ENCODE measurements at places on chromosomes 7 and 10.
A peak's percentile ranks its signal among the peaks of the same experiment; 100 is the strongest.

DNA sequence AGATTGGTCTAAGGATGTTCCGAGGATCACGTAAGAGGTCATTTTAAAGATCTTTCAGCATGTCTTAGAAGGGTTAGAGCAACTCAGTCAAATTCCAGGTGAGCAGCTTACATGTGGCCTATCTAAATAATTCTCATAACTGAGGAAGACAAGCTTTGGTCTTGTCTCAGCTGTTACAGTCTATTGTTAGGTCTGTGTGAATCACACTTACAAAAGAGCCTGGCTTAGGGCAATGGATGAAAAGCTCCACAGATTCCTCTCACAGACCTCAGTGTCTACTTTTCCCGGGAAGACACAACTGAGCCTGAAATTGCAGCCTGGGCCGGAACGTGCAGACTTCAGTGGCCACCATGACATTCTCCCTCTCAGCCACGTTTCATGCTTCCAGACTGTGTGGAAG, 173.1 kb downstream of the INHBA start:
- DNase-seq = no peak

DNA sequence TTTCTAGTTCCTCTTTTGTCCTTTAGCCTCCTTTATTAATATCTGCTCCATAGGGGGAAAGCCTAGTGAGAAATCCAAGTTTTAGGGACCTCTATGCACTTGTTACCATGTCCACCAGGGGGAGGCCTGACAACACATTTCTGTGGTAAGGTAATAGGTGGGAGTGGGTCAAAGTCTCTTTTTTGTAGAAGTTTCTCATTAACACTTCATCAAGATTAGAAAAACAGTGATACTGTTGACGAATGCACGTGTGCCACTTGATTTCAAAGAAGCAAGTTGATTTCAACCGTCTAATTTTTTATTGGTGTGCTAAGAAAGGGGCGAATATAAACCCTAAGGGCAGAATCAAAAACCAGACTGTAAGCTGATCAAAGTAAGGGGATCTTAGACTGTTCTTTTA, 30.6 kb downstream of the CISD1 start:
- peak; percentile 41 for DNase-seq

DNA sequence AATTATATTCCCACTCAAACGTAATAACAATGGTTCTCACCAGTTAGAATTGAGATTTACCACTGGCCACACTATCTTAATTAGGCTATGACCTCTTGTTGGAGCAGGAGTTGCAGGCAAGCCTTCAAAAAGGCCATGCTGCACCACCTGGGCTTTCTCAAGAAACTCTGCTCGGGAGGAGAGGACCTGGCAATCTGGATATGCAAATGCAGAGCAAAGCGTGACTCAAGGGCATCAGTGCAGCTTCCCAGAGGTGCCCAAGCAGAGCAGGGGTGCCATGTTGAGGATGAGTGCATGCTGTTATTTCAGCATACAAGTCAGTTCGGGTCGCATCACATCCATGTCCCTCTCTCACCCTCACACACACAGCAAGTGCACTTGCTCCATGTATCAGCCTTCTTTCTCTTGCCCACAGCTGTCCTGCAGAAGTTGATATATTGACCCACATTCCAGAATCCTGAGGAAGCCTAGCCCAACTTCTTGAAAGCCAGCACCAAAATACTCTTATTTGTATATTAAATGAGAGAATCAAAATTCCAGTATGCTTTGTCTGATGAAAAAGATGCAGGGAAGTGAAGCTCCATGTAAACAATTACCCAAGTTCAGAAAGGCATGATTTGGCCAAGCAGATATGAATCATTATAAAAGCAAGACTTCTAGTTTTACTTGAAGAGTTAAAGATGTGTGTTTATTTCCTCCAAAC, 55.7 kb upstream of the IL6 start:
- DNase-seq = no peak

GRCh38 chr10:35005868-35006267, 84.3 kb downstream of the CUL2 start:
- DNase-seq = no peak

GRCh38 chr10:33335801-33336581, 1.5 kb upstream of the NRP1 start:
- DNase-seq = no peak

DNA sequence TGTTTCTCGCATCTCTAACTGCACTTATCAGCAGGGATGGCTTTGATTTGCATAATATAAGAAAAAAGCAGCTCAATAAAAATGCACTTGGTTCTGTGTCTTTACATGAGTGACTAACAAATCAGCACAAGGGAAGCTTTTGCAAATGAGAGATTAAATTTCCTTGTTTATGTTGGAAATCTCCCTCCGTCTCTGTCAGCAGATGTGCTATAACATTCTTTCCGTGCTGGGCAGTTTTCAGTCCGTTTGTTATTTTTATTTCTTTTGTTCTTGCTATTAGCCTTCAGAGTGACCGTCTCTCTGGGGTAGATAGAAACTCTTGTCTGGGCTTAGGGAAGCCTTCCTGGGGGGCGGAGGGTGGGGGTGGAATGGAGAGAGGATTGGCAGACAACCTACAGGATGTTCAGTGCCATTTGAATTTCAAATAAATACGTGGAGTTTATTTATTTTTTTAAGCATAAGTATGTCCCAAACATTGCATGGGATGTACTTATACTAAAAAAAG, 96.0 kb downstream of the GATA3 start:
- no peak for DNase-seq

GRCh38 chr7:1673581-1674118, 3.6 kb downstream of the ELFN1 start:
- DNase-seq = no peak

- DNase-seq = no peak
Observed at GRCh38 chr7:113267885-113268284, 149.5 kb upstream of the SMIM30 start.

DNA sequence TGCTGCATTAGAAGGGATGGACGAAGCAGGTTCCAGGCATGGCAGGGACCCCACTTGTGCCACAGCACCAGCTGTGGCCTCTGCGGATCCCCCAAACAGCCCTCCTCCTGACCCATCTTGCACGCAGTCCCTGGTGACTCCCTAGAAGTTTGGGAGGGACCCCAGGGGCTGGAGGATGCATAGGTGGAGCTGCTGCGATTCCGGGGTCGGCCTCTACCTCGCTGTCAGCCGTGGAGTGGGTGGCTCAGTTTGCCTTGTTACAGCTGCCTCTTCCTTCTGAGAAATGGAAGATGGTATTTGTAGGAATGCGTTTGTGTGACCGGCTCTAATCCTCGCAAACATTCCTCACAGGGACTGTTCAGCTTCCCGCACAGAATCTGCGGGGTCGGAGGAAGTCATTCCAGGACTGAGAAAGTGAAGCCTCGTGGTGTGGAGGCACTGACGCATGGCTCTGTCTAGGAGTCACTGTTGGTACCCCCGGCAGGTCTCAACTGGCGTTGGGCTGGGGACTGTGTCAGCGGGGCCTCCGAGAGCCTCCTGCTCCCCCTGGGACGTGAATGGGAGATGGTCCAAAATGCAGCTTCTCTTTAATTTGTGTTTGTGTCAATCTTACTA, 17.5 kb downstream of the PWWP2B start:
- DNase-seq = no peak

Data from stimulated activated CD4-positive, alpha-beta T cell treated with anti-CD3 and anti-CD28 coated beads, Interleukin-12 subunit alpha, Interleukin-12 subunit beta, amount 100 ng/mL, for 24 hours (primary cell).